ENCODE measurements at places on chromosomes 3 and 15.

- DNase-seq, result no peak
Measured at GRCh38 chr15:87722941-87723691, 533.4 kb downstream of the NTRK3 start.

DNA sequence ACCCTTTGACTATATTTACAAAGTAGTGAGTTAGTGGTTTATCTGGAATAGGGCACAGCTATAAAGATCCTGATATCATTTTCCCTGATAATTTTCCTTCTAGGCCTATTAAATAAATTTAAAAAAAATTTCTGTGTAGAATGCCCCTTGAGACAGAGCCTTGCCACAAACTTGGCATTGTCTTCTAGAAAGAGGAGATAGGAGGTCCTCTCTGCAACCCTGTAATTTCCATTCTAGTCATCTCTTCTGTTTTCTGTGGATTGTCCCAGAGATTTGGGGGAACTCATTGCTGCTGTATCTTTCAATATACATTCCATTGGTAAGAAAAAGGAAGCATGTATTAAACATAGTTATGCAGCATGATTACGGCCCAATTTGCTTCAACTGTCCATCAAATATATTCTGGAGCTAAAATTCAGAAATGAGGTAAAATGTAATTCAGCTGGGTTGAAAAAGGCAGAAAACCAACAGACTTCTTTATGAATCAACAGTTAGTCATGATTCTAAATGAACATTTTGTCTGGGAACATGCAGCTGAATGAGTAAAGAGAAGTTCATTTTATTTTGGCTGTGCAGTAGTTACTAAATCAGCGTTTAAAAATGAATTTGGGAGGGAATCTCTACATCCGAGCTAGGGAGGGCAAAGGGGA lies 401.1 kb downstream of the NAALADL2 start:
- no peak for DNase-seq

DNA sequence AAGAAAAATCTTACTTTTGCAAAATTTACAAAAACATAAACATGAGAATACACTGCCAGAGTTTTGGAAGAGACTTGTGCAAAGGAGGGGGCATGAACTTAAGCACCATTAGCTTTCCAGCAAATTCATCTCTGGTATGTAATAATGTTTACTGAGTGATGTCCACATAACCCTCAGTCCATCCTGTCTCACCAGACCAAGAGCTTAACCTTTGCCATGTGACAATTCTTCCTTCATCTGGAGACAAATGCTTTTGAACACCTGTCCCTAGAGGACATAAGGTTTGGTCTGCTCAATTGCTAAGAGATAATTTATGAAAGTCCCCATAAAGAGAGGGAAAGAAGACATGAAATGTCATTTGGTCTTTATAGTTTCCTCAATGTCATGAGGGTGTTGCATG lies 412.3 kb downstream of the ERC2 start:
- no peak for DNase-seq

GRCh38 chr3:39053696-39054095 lies 1.9 kb downstream of the WDR48 start:
- no peak for DNase-seq

GRCh38 chr3:43334976-43335375 lies 48.6 kb downstream of the SNRK start:
- no peak for DNase-seq

DNA sequence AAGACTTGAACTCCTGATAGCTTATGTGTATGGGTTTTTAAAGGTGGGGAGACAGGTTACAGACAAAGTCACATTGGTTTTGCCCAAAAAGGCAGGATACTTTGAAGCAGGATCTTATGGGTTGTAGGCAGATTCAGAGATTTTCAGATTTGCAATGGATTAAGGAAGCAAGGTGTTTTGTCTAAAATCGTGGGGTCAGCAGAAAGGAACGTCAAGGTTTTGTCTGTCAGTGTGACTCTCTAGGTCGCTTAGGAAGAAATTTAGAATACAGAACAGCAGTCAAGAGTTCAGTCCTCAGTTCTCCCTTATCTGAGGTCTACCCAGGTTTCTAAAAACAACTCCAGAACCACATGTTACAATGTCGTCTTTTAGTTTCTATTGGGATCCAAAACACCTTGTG lies 361.0 kb downstream of the SQOR start:
- no peak for DNase-seq

- DNase-seq, result no peak
Measured at GRCh38 chr3:53218131-53218530, 37.7 kb downstream of the TKT start.

GRCh38 chr3:133855002-133855370 lies 40.7 kb downstream of the RAB6B start:
- DNase-seq, result no peak

- DNase-seq, result no peak
Measured at GRCh38 chr3:4163011-4163410, 140.2 kb upstream of the SETMAR start.

DNA sequence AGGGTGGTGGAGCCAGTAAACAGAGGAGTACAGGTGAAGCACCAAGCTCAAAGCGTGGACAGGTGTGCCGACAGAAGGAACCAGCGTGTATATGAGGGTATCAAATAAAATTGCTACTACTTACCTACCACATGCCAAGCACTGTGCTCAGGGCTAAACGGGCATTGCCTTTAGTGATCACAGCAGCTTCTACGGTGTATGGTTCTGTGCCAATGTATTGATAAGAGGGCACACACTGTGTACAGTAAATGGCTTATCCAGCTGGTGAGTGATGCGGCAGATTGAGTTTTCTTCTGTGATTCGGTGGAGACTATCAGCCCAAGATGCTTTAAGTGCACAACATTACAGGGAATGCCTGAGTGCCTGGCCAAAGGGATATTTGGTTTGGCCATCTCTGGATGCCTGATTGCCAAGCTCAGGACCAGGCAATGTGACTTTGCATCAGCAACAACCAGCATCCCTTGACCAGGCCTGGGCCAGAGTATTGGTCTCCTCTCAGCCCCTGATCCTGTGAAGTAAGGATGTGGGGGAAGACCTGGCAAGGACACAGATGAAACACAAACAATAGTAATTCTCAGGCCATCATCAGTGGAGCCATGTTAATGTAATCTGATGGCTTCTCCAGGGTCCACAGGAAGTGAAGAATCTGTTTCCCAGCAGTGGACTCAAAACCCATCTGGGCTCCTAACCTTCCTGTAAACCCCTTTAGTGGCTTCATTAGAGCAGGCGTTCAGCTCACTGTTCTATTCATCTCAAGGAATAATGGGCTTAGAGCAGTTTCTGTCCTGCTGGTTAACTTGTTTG lies 14.1 kb downstream of the STARD5 start:
- DNase-seq, result no peak

DNA sequence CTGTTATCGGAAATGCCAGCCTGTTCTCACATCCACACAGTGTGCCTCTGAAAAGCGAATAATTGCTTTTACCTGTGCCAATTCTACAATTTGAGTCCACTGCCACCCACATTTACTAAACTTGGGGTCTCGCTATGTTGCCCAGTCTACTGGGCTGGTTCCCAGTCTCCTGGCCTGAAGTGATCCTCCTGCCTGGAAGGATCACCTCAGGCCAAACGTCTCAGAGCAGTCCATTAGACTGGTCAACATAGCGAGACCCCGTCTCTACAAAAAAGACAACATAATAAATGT lies 827 bp upstream of the INO80 start:
- no peak for DNase-seq

DNA sequence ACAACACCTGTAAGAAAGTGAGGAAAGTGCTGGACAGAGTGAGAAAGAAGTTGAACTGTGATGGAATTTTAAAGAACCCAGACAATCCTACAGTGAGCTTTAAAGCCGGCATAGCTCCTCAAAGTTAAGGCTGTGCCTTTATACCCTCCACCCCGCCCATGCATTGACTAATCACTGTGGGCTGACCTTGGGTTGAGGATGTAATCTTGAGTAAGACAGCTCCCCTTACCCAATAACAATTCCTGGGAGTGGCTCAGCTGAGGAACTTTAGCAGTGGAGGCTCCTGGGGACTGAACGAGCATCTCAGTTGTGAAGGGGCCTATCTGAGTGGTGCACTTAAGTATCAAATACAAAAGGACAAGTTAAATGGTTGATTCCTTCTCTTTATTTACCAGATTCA lies 35.7 kb upstream of the ZNF770 start:
- no peak for DNase-seq

- no peak for DNase-seq
Measured at GRCh38 chr15:81475471-81475870, 101.5 kb upstream of the TMC3 start.

- DNase-seq, result no peak
Measured at GRCh38 chr3:180782195-180782984, 103.1 kb upstream of the CCDC39 start.

GRCh38 chr15:75329571-75329970 lies 6.3 kb upstream of the COMMD4 start:
- DNase-seq, result no peak

DNA sequence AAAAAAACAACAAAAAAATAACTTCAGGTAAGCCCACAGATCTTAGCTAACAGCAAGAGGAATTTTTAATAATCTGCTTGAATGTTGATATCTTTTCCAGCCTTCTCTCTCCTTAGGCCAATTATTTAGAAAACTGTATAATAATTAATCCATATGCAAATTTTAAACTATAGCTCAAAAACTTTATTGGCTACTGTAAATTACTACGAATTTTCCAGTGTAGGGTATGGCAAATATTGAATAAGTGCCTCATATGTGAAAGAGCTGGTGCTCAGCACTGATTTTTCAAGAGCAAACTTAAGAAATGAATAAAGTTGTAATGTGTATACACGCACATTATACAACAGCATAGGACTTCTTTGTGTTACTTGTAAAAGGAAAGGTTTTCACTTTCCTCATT lies 123.0 kb downstream of the TFDP2 start:
- DNase-seq, result no peak

DNA sequence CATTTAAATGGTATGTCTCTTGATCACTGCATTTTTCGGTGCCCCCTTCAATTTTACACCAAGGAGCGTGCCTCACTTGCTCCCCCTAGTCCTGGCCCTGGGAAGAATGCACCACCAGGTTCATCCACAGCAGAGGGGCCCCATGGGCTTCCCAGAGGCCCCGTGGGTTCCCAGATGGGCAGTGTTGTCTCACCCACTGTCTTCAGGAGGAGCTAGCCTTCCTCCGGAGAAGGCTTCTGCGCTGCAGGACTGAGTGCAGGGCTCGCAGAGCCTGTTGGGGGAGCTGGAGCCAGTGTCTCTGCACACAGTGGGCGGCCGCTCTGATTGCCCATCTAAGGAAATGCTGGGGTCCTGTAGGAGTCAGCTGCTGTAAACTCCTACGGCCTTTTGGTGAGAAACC lies 45.9 kb downstream of the POLR2M start:
- DNase-seq, result no peak

- DNase-seq, result no peak
Measured at GRCh38 chr3:70992562-70993204, 590.8 kb downstream of the FOXP1 start.
